Parietal lobe (tissue), 2 donors: ENCODE measurements at places on chromosomes 5 and 9. TPM values are rescaled to one million over a fixed set of nuclear protein-coding genes. Genes with fewer than 3 reads are reported as not detected.

PRDM9 gene
- not detected for total RNA-seq

TXNDC8 gene
- not detected for total RNA-seq

SLC1A1 gene
- 36.0 TPM for total RNA-seq

OBP2B gene
- not detected for total RNA-seq

PALM2AKAP2 gene
- 4.4 TPM for total RNA-seq

ACTBL2 gene
- total RNA-seq, result not detected

RANBP6 gene
- 52.6 TPM for total RNA-seq

NR2F1-AS1 gene
- 107 TPM for total RNA-seq

PRUNE2 gene
- total RNA-seq, result 29.1 TPM

KIF3A gene
- total RNA-seq, result 98.9 TPM

CARD9 gene
- 0.63 TPM for total RNA-seq

CDK5RAP2 gene
- total RNA-seq, result 67.6 TPM

KIF20A gene
- total RNA-seq, result 6.3 TPM

NUTM2G gene
- total RNA-seq, result not detected

CCNI2 gene
- 0.94 TPM for total RNA-seq

CENPH gene
- 11.9 TPM for total RNA-seq

NMUR2 gene
- not detected for total RNA-seq

SECISBP2 gene
- 171 TPM for total RNA-seq

ECSCR gene
- total RNA-seq, result 4.7 TPM

ANKRD18A gene
- 8.1 TPM for total RNA-seq

CCL27 gene
- not detected for total RNA-seq
